Type B pancreatic cell (in vitro differentiated cells): ENCODE measurements at places on chromosomes 16 and 17. TPM values are rescaled to one million over a fixed set of nuclear protein-coding genes. Genes with fewer than 3 reads are reported as not detected.

GRCh38 chr16:78519896-78520295 is 420.4 kb downstream of the WWOX start:
- DNase-seq: no peak

DNA sequence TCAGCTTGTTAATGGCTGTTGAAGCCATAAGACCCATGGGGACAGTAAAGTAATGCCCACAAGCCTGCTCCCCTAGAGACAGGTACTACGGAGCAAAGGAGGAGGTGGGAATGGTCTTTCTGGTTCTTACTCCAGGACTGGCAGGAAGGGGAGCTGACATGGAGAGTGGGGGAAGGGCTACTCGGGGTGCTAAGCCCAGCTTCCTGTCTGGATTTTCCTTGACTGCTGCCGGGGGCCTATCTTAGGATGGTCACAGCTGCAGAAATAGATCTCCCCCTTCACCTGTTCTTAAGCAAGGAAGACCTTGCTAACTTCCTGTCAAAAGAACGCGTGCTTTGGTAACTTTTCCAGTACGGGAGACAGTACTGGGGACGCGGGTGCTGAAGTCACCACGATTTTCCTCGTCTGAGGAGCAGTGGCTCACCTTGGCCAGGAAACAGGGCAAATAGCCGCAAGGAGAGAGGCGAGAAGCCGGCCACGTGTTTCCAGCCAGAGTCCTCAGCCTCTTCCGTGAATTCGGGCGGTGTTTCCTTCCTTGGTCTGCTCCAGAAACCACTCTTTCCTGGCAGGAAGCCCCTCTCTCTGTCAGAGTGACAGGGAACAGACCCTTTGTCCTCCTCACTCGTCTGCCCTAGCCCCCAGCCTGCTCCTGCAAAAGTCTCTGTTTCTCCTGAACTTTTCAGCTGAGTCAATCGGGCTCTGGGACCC is 656 bp upstream of the PRR29 start:
- no peak for DNase-seq

Gene MRC2
- 1.9 and 52.7 TPM in 2 replicates for total RNA-seq

DNA sequence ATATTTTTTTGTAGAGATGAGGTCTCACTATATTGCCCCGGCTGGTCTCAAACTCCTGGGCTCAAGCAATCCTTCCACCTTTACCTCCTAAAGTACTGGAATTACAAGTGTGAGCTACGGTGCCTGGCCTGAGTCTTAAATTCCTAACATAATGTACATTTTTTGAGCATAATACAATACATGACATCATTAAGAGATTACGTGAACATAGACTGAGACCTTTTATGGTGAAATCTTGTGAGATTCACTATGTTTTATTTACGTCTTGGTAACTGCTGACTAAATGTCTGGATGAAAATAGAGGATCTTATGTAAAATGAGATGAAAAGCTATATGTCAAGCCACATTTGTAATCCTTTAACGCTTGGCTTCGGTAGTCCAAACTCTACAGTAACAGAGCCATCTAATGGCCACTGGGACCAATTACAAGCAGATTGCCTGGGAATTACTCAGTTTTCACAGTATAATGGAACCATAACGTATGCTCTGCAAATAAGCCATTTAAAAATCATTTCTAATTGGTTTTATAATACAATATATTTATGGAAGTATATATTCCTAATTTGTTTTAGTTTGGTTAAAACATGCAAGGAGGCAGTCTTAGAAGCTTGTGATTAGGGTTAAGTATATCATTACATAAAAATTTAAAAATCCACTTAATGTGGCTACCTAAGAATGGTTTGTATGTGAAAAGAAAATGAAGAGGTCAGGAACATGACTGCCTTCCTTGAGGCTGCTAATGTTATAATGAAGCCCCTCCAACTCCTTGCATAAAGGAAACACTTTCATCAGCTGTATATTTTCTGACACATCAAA is 8.1 kb upstream of the EFCAB13 start:
- no peak for DNase-seq

Gene SLC5A11
- 0.45 and 0.63 TPM in 2 replicates for total RNA-seq

Gene POLR3K
- total RNA-seq: 12.6 and 17.6 TPM in 2 replicates

Gene ABCC12
- total RNA-seq: 0.10 TPM in 1 of 2 replicates, not detected in the other

- no peak for DNase-seq
These were observed 183.2 kb downstream of the C16orf78 start for GRCh38 chr16:49556606-49557446.
